ENCODE measurements at places on chromosomes 6 and 20. TPM values are rescaled to one million over a fixed set of nuclear protein-coding genes. Genes with fewer than 3 reads are reported as not detected.

OOEP gene
- total RNA-seq, result not detected

IL17A gene
- not detected for total RNA-seq

BNIP5 gene
- total RNA-seq, result 0.05 TPM

ENPP4 gene
- 3.7 TPM for total RNA-seq

CCN5 gene
- total RNA-seq, result 48.2 TPM

- no peak for DNase-seq
- H3K36me3 ChIP-seq, result no peaks in the 10 kb centered on the region
- no peaks in the 10 kb centered on the region for H3K27me3 ChIP-seq
- H3K4me1 ChIP-seq, result peaks cover 4% of the 10 kb centered on the region
These were observed 40.8 kb downstream of the ITCH start for GRCh38 chr20:34403908-34404307.

GRCh38 chr20:41462372-41463161 lies 95.9 kb upstream of the EMILIN3 start:
- H3K27ac ChIP-seq, result no peak overlapping the region
- no peaks in the 10 kb centered on the region for H3K36me3 ChIP-seq
- no peak overlapping the region for H3K4me3 ChIP-seq

DNA sequence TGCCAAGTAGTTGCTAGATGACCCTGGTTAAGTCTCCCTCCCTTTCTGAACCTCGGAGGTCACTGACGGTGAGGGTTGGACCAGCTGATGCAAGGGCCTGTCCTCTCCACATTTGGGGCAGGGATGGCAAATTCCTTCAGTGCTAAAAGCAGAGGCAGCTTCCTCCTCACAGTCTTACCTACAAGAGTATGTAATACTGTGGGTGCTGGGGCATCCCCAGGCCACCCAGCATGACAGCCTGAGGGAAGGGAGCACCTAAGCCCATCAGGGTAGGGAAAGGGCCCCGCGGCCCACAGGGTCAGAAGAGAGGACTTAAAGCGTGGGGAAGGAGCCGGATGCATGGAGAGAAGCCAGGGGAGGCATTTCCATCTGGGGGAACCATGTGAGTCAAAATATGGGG lies 38.0 kb downstream of the TGM3 start:
- H3K4me1 ChIP-seq, result no peaks in the 10 kb centered on the region
- H3K27me3 ChIP-seq, result no peaks in the 10 kb centered on the region
- DNase-seq, result no peak
- no peak overlapping the region for H3K27ac ChIP-seq

DNA sequence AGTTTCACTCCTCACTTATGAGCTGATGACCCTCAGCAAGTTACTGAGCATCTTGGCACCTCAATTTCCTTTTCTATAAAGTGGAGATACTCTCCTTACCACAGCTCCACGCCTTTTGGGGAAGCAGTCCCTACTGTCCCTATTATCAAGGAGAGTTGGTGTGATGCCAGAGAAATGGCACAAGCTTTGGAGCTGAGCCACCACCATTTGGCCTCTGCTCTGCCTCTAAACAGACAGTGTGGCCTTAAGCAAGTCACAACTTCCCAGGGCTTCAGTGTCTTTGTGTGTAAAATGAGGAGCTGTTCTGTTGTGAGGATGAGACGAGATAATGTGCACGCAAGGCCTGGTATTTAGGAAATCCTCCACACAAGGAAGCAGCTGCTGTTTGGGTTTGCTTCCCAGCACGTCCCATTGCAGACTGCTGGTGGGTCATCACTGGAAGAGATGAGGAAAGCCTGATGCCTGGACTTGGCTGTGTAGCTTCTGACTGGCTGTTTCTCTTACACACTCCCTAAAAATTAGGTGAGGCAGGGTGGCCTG lies 18.5 kb downstream of the NSFL1C start:
- DNase-seq, result no peak
- no peaks in the 10 kb centered on the region for H3K4me1 ChIP-seq
- no peak overlapping the region for H3K27ac ChIP-seq
- no peaks in the 10 kb centered on the region for H3K27me3 ChIP-seq

GRCh38 chr6:47817749-47818148 lies 35.9 kb downstream of the OPN5 start:
- no peak overlapping the region for H3K4me3 ChIP-seq
- H3K27ac ChIP-seq, result no peak overlapping the region
- no peak for DNase-seq
- no peaks in the 10 kb centered on the region for H3K27me3 ChIP-seq

- no peak overlapping the region for H3K4me3 ChIP-seq
- DNase-seq, result no peak
These were observed 62.0 kb upstream of the MAP3K7 start for GRCh38 chr6:90648873-90649272.

DNA sequence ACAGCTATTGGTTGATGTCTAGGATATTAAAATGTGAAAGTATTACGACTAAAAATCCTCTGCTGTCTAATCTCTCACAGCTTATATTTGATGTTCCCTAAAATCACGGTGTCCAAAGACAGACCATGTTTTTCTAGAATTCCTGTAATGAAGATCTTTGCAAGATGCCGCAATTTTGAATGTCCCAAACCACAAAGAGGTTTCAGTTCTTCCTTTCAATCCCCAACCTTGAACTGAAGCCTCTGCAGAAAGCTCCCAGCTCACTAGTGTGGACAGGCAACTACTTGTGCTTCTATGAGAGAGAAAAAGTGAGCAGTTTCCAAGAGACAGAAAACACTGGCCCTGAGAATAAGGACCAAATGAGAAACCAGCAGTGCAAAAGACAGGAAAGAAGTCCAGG lies 370.1 kb downstream of the FOXA2 start:
- no peak overlapping the region for H3K4me3 ChIP-seq
- no peaks in the 10 kb centered on the region for H3K36me3 ChIP-seq
- no peak overlapping the region for H3K27ac ChIP-seq
- no peaks in the 10 kb centered on the region for H3K4me1 ChIP-seq
- no peaks in the 10 kb centered on the region for H3K27me3 ChIP-seq

DNA sequence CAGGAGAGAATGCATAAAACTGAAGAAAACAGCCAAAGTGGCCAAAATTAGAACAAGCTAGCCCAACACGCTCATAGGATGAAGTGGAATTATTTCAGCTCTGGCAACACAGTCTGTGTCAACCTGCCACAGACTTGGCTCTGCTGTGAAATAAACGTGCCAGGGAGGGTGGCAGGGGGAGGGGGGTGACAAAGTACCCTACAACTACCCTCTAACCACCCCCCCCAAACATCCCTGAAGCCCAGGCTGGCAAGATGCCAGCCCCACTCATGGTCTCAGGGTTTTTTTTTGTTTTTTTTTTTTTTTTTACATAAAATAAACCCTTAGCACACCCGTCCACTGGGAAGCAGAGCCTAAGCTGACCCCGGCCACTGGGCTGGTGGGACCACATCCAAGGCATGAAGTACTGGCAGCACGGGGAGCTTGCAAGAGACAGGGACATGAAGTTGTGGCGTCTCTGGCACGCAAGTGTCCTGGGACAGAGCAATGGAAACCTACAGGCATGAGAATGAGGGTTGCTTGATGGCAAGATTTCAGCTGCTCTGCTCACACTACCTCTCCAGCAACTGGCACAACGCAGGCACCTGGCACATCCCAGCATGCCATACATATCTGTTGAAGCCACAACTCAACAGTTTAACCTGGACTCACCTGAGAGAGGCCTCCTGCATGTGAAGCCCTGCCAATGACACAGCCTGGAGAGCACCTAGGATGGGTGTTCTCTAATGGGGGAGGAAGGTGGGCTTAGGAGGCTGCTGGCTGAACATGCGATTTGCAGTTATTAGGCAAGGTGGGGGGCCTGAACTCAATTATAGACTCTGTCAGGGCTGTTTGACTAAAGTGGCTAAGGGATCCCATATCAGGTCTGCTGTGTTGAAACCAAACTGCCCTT lies 76.4 kb downstream of the TRAM2 start:
- H3K27me3 ChIP-seq, result no peaks in the 10 kb centered on the region
- peaks cover 4% of the 10 kb centered on the region for H3K4me1 ChIP-seq
- no peak overlapping the region for H3K4me3 ChIP-seq
- no peak for DNase-seq
- no peaks in the 10 kb centered on the region for H3K36me3 ChIP-seq

DNA sequence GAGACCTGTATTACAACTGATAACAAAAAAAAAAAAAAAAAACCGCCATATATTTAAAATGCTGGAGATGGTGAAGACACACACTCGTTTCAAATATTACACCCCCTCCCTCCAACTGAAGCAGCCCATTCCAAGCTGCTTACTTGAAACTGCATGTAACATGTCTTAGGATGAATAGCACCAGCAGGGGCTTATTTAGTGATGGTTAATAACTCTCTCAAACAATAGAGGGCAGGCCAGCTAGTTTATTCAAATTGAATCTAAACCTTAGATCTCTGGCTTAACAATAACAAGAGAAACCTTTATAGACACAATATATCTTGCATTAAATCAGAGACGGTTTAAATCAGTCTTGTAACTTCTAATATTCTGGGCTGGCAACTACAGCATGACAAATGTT lies 9.3 kb upstream of the JPH2 start:
- no peak overlapping the region for H3K27ac ChIP-seq
- no peaks in the 10 kb centered on the region for H3K27me3 ChIP-seq
- H3K4me1 ChIP-seq, result no peaks in the 10 kb centered on the region
- no peak overlapping the region for H3K4me3 ChIP-seq
- no peaks in the 10 kb centered on the region for H3K36me3 ChIP-seq
- no peak for DNase-seq
